MM.1S (cell line): ENCODE measurements at places on chromosomes 13 and 19.

DNA sequence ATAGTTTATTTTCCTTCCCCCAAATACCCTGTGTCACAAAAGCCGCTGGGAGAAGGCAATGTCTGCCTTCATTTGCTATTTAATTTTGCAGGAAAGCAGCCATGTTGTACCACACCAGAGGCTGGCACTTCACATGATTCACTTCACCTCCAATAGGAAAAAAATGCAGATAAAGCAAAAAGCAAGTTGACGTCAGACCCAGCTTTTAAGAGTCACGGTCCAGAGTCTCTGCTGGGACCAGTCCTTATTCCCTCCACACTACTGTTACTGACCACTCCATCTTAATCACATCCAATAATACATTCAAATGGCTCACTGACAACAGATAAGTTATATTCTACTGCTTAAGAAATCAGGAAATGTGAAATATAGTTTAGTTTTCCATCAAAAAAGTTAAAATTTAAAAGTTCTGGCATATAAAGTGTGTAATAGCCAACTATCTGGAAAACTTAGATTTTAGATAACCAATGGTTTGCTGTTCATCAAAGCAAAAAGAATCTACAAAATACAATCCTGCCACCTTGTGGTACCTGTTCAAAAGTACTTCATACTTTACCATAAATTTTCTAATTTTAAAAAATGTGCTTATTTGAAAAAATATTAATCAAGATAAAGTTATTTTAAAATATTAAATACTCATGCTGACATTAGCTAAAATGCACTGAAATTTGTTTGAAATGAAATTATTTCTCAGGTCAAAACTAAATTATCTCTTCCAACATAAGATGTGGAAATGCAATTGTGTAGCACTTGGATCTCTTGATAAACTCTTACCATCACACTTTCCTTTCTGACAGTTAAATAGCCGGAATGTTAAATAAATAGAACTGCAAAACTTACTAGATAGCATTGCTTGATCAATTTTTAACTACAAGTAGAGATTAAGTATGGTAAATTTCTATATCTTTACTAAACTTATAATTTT, 97.3 kb downstream of the SERP2 start:
- peak; percentile 24 for DNase-seq

GRCh38 chr13:19597523-19597922, 35.9 kb upstream of the MPHOSPH8 start:
- no peak for DNase-seq

DNA sequence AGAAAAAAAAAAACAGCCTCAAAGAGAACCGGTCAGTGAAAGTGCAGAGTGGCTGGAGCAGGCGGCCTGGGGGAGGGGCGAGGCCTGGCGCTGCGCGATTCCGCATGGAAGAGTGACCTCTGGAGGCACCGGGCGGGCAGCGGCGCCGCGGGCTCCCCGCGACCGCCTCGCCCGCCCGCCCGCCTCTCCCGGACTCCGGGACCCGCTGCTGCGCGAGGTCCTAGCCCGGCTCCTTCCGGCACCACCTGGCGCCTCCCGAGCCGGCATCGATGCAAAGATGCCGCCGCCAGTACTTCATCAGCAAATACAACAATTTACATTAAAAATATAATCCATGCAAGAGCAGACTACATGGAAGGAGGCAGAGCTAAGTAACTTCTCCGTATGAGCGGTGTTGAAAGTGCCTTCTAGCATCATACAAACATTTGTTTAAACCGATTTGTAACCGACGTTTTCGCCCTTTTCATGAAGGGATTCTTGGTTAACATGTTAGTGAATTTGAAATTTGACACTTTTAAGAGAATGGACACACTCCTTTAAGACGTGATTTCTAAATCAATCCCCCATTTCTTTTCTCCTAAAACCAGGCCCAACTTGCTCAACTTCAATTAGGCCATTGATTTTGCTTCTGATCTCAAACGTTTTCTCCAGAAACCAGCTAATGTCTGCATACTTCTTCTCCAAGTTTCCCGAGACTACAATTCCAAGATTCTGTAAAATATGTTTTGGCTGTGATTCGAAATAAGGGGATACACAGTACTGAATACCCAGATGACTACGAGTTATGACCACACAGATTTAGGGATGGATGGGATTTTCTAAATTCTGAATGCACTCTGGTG, 2.1 kb downstream of the EFNB2 start:
- DNase-seq: peak; percentile 51

GRCh38 chr19:51701468-51702100, 8.5 kb downstream of the SPACA6 start:
- DNase-seq: no peak

DNA sequence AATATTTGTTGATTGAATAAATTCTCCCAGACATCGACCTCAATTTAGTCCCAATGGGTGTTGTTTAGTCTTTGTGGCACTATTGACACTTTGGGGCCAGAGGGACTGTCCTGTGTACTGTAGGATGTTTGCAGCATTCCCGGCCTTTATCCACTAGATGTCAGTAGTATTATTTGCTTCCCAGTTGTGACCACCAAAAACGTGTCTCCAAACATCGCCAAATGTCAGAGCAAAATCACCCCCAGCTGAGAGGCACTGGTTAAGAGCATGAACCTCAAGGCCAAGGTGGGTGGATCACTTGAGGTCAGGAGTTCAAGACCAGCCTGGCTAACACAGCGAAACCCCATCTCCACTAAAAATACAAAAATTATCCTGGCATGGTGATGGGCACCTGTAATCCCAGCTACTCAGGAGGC, 15.4 kb downstream of the NLRP12 start:
- no peak for DNase-seq

DNA sequence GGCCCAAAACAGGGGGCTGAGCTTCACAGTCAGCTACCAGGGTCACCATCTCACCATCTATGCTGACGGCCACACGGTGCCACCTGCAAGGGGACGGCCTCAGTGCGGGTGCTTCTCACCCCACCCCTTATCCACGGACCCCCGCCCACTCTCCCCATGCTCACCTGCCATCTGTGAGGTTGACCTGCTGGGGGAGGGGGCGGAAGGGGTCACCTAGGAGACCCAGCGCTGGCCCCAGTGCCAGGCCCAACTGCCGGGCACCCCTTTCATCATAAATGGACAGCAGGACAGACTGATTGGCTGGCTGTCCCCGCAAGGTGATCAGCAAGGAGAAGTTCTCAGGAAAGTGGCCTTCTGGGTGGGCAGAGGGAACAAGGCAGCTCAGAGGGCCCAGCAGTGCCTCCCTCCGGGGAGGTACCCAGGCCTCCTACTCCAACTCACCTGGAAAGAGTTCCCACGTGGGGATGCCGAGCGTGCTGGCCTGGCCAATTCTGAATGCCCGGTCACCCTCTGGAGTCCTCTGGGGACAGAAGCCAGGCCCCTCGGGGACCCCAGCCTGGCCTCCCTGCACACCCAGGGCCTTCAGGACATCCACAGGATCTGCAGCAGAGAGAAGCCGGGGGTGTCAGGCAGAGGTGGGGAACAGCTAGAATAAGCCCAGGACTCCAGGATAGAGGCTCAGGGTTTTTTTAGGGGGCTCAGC, 4.5 kb downstream of the COL5A3 start:
- no peak for DNase-seq

DNA sequence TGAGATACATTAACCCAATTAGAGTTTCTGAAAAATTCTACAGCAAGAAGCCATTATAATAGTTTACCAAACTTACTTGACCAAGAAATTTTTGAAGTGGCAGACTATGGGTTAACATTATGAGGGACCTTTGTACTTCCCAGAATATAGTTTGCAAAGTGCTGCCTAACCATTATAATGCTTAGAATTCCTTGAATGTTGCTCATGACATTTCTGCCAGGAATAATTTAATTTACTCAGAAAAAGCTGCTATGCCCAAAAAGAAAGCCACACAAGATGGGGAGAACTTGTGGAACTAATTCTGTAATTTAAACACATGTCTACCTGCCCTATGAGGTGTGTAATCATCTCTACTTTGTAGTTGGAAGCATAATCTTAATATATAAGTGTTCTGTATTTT, 58.1 kb upstream of the MYCBP2 start:
- no peak for DNase-seq

- peak; percentile 54 for DNase-seq
Measured at GRCh38 chr19:49331616-49332055, 3.6 kb upstream of the CD37 start.

DNA sequence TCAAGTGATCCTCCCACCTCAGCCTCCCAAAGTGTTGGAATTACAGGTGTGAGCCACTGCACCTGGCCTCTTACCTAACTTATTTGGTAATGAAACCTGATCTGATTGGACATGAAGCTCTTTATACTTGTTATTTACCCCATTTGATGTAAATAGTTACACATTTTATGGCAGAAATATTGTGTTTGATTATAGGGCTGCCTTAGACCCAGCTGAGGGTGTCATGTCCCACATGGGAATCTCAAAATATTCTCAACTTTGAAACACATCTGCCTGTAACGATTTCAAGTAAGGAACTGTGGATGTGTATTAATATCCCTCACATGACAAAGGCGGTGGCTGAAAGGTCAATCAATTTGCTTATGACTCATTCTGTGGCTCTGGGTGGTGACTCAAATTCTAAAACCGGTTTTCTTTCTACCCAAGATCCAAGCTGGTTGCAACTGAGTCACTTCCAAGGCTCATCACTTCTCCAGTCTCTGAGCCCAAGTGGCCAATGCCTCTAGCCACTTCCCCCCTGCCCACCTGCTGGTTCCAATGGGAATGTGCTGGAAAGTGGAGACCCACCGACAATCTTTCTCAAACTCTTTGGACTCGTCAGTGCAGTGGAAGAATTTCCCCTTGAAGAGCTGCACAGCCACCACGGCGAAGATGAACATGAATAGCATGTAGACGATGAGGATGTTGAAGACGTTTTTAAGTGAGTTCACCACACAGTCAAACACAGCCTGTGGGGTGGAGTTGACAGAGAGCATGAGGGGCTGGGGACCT, 110.9 kb downstream of the IER2 start:
- no peak for DNase-seq

DNA sequence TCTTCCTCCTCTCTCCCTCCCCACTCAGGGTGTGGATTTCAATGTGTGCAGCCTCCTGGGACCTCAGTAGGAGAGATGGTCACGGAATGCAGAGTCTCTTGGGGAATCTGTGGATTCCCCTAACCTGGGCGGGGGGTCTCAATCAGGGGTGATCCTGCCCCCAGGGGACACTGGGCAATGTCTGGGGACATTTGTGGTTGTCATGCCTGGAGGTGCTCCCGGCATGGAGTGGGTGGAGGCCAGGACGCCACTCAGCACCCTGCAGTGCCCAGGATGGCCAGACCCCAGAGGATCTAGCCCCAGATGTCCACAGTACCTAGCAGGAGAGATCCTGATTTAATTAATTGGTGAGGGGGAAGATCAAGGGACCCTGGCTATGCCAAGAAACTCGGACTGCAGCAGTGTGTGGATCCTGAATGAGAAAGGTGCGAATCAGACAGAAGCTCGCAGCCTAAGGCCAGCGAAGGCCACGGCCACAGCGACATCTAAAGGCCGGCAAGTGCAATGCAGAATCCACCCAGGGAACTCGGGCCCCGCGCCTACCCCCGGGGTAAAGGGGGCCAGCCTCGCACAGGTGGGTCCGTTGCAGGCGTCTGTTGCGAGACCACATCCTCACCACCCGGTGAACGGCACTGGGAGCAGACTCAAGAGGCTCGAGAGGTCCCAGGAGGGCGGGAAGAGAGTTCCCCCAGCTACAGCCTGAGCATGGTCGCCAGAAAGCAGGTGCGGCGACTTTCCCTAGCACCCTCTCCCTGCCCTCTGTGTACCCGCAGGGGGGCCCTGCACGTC, 88.8 kb downstream of the GNG7 start:
- peak; percentile 74 for DNase-seq

- DNase-seq: no peak
Measured at GRCh38 chr19:55697069-55697440, 22.0 kb downstream of the EPN1 start.

DNA sequence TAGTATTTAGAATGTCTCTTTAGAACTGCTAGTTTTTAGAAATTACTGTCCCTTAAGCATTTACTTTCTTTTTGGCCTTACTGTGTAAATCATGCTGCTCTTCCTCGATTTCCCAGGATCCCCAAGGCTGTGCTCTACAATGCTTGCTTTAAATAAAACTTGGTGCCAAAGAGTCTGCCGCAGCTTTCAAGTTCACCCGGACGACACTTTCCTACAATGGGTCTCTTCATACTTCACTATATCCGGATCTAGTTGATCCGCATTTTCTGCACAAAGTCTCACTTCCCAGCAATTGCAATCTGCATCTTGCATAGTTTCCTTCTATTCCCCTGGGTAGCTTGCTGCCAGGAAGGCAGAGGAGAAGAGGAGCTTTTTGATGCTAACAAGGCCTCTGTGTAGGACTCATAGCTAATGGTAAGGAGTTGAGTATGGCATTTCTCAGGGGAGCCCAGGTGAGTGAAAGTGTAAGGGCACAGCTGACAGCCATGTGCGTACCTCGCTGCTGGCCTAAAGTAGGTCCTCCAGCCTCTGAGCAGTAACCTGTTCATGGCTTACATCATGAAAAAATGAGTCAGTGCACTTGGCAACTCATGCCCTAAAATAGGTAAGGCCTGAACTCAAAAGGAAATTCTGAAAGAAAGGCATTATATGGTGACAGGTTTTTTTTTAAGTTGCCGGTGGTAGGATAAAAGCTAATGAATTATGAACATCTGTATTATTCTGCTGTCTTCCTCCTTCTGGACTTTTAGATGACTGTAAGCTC, 101.6 kb downstream of the ENOX1 start:
- DNase-seq: no peak

- no peak for DNase-seq
Measured at GRCh38 chr13:23852351-23852750, 36.8 kb downstream of the MIPEP start.

DNA sequence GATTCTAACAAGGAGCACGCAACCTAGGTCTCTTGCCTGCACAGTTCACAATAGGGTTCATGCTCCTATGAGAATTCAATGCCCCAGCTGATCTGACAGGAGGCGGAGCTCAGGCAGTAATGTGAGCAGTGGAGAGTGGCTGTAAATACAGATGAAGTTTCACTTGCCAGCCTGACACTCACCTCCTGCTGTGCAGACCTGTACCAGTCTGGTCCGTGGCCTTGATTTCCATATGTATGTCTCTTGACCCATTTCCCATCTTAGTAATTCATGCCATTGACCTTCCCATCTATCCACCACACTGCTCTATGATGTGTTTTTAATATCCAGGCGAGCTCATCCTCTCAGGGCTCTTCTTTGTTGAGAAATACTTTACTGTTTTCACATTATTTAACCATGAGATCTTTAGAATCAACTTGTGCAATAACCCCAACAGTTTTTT, 95.2 kb downstream of the LRCH1 start:
- DNase-seq: peak; percentile 68

GRCh38 chr13:105083992-105084391, 1451.5 kb downstream of the EFNB2 start:
- no peak for DNase-seq

DNA sequence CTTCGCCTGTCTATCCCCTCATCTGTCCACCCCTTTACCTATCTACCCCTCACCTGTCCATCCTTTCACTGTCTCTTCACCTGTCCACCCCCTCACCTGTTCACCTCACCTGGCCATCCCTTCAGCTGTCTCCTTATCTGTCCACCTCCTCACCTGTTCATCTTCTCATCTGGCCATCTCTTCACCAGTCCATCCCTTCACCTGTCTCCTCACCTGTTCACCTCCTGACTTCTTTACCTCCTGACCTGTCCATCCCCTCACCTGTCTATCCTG, 13.2 kb upstream of the KANK2 start:
- no peak for DNase-seq

GRCh38 chr13:99648927-99649326, 147.7 kb downstream of the TM9SF2 start:
- no peak for DNase-seq

- DNase-seq: no peak
Measured at GRCh38 chr19:51477344-51477743, 995 bp upstream of the CEACAM18 start.

GRCh38 chr19:45889210-45889885, 3.4 kb upstream of the IRF2BP1 start:
- DNase-seq: no peak
